Aorta (tissue), 5 donors: ENCODE measurements at places on chromosomes 12 and 14.

- no peaks in the 10 kb centered on the region for H3K27me3 ChIP-seq
- no peak for DNase-seq
- H3K36me3 ChIP-seq = peaks cover 5% of the 10 kb centered on the region
- H3K4me1 ChIP-seq = no peaks in the 10 kb centered on the region
- H3K4me3 ChIP-seq = no peak overlapping the region
- no peak overlapping the region for H3K27ac ChIP-seq
Observed at GRCh38 chr12:70351076-70351475, 15.0 kb upstream of the KCNMB4 start.

DNA sequence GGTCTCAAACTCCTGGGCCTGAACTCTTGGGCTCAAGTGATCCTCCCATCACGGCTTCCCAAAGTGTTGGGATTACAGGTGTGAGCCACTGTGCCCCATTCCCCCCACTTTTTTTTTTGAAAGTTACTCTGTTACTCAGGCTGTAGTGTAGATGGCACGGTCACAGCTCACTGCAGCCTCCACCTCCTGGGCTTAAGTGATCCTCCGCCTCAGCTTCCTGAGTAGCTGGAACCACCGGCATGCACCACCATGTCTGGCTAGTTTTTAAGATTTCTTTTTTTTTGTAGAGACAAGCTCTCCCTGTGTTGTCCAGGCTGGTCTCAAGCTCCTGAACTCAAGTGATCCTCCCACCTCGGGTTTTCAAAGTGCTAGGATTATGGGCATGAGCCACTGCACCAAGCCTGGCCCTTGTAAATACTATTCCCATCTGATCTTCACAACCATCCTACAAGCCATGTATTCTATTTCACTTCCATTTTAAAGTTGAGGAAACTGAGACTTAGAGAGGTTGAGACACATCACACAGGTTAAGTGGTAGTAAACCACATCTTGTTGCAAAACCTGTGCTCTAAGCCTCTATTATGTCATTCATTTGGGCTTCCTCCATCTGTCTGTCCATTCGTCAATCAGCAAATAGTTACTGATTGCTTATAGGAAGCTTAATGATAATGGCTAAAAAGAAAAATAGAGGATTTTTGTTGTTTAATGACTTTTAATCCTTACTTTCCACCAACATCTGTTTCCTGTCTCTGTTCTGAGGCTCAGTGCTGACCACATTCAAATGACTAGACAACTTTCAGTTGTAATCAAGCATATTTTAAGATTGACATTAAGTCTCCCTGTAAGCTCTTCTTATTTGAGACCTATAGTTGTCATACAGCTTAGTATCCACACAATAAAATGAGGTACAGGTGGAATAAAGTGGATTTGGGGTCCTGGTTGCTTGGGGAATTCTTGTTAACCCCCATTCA is 9.2 kb downstream of the ASCL4 start:
- H3K4me3 ChIP-seq = no peak overlapping the region
- H3K27me3 ChIP-seq = peaks cover 2% of the 10 kb centered on the region
- H3K36me3 ChIP-seq = no peaks in the 10 kb centered on the region
- no peaks in the 10 kb centered on the region for H3K4me1 ChIP-seq
- no peak overlapping the region for H3K27ac ChIP-seq
- DNase-seq = no peak

DNA sequence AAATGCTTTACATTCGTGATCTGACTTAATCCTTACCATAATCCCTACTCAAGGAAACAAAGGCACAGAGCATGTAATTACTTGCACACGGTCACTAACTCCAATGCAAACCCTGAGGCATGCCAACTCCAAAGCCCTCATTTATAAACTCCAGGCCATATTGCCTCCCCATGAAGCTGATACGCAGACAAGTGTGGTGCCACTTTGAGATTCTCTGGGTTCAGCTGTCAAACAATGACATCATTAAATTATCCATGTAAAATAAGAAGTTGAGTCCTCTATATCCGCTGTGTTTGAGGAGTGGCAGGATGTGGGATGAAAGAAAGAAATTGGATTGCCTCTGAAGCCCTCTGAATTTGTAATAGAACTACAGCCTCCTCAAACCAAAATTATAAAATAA is 62.8 kb downstream of the ANO4 start:
- DNase-seq = no peak
- no peak overlapping the region for H3K27ac ChIP-seq
- no peak overlapping the region for H3K4me3 ChIP-seq
- H3K4me1 ChIP-seq = no peaks in the 10 kb centered on the region

- H3K36me3 ChIP-seq = no peaks in the 10 kb centered on the region
- no peak overlapping the region for H3K27ac ChIP-seq
- no peaks in the 10 kb centered on the region for H3K4me1 ChIP-seq
- no peaks in the 10 kb centered on the region for H3K27me3 ChIP-seq
- H3K4me3 ChIP-seq = no peak overlapping the region
- no peak for DNase-seq
Observed at GRCh38 chr14:28589792-28590191, 176.8 kb upstream of the FOXG1 start.

GRCh38 chr14:95314609-95315008 is 5.1 kb downstream of the CLMN start:
- H3K27me3 ChIP-seq = no peaks in the 10 kb centered on the region
- peak; percentile 78 for DNase-seq

- H3K4me1 ChIP-seq = no peaks in the 10 kb centered on the region
- no peak overlapping the region for H3K4me3 ChIP-seq
- no peak for DNase-seq
- H3K27me3 ChIP-seq = no peaks in the 10 kb centered on the region
- no peaks in the 10 kb centered on the region for H3K36me3 ChIP-seq
- H3K27ac ChIP-seq = no peak overlapping the region
Observed at GRCh38 chr12:118237908-118238307, 102.0 kb downstream of the PEBP1 start.

DNA sequence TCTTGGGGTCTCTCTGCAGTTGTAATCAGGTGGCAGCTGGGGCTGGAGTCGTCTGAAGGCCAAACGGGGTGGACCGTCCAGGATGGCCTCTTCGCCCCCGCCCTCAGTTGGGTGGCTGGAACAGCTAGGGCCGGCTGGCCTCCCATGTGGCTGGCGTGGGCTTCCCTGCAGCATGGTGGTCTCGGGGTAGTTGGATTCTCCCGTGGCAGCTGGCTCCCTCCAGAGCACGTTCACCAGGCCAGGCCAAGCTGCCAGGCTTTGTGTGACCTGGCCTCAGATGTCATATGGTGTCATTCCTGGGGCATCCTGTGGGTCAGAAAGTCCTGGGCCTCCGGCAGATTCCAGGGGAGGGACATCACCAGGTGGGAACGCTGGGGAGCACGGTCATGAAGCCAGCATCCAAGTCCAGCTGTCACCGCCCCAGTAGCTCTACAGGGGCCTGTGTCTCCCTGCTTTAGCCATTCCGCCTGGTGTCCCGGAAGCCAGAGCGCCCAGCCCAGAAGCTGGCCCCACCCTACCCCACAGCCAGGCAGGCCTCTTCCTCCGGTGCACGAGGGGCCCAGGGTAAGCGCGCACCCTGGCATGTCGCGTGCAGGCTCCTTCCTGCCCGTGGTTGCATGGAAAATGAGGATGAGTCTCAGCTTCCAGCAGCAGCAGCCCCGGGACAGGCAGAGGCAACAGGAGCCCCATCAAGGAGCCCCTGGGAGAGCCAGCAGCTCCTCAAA is 1.3 kb upstream of the NUDT14 start:
- no peaks in the 10 kb centered on the region for H3K36me3 ChIP-seq
- no peak overlapping the region for H3K27ac ChIP-seq
- H3K4me1 ChIP-seq = no peaks in the 10 kb centered on the region

- H3K4me3 ChIP-seq = no peak overlapping the region
- no peaks in the 10 kb centered on the region for H3K27me3 ChIP-seq
- no peaks in the 10 kb centered on the region for H3K4me1 ChIP-seq
- H3K27ac ChIP-seq = no peak overlapping the region
- no peak for DNase-seq
- H3K36me3 ChIP-seq = no peaks in the 10 kb centered on the region
Observed at GRCh38 chr12:89621521-89621920, 87.1 kb downstream of the ATP2B1 start.

- H3K27ac ChIP-seq = no peak overlapping the region
- no peak overlapping the region for H3K4me3 ChIP-seq
Observed at GRCh38 chr14:36666416-36667206, 5.0 kb downstream of the PAX9 start.

- no peaks in the 10 kb centered on the region for H3K36me3 ChIP-seq
- no peak overlapping the region for H3K27ac ChIP-seq
- H3K4me1 ChIP-seq = no peaks in the 10 kb centered on the region
- H3K27me3 ChIP-seq = no peaks in the 10 kb centered on the region
Observed at GRCh38 chr12:80068173-80068572, 31.2 kb upstream of the OTOGL start.

- DNase-seq = no peak
- H3K36me3 ChIP-seq = no peaks in the 10 kb centered on the region
- no peaks in the 10 kb centered on the region for H3K27me3 ChIP-seq
- H3K4me3 ChIP-seq = no peak overlapping the region
- H3K4me1 ChIP-seq = no peaks in the 10 kb centered on the region
- H3K27ac ChIP-seq = no peak overlapping the region
Observed at GRCh38 chr12:8860165-8860961, 37.9 kb downstream of the A2ML1 start.

DNA sequence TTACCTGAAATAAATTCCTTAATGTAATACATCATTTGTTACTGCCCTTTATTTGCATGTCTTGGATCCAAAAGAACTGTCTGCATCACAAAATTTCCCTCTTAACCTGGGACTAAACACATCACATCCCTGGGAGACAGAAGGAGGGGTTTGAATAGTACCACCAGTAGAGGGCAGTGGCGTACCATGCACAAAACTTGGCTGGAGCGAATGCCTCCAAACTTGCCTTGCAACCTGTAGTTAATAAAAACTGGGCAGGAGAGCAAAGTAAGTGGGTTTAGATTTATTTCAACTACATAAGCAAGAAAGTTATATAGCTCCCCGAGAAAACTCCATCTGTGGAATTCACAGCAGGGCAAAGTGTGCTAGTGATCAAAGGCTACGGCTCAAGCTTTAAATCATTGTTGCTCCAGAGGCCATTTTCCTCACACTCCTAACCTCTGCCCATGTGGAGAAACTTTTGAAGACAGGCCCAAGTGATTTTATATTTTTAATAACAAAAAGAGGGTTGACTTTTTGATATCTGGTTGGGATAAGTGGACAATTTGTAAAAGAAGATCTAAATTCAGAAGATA is 1176.7 kb upstream of the SEL1L start:
- H3K27me3 ChIP-seq = no peaks in the 10 kb centered on the region
- no peak overlapping the region for H3K4me3 ChIP-seq
- no peaks in the 10 kb centered on the region for H3K36me3 ChIP-seq
- DNase-seq = peak; percentile 47
- H3K27ac ChIP-seq = no peak overlapping the region

GRCh38 chr14:67622675-67623074 is 3.0 kb downstream of the ARG2 start:
- H3K4me1 ChIP-seq = peaks cover 2% of the 10 kb centered on the region
- H3K27me3 ChIP-seq = no peaks in the 10 kb centered on the region
- no peaks in the 10 kb centered on the region for H3K36me3 ChIP-seq
- DNase-seq = no peak

GRCh38 chr14:73342670-73343069 is 105.4 kb downstream of the PAPLN start:
- DNase-seq = no peak
- H3K36me3 ChIP-seq = no peaks in the 10 kb centered on the region
- no peak overlapping the region for H3K4me3 ChIP-seq
- H3K27me3 ChIP-seq = no peaks in the 10 kb centered on the region

GRCh38 chr14:40762685-40763084 is 844.0 kb upstream of the LRFN5 start:
- H3K27me3 ChIP-seq = no peaks in the 10 kb centered on the region
- no peaks in the 10 kb centered on the region for H3K4me1 ChIP-seq
- H3K27ac ChIP-seq = no peak overlapping the region
- H3K4me3 ChIP-seq = no peak overlapping the region
- DNase-seq = no peak
- H3K36me3 ChIP-seq = no peaks in the 10 kb centered on the region

- no peak overlapping the region for H3K4me3 ChIP-seq
- H3K27me3 ChIP-seq = no peaks in the 10 kb centered on the region
- no peaks in the 10 kb centered on the region for H3K36me3 ChIP-seq
- H3K27ac ChIP-seq = no peak overlapping the region
- no peak for DNase-seq
Observed at GRCh38 chr12:15589328-15590032, 199.7 kb downstream of the EPS8 start.

GRCh38 chr12:50961708-50962107 is 9.4 kb downstream of the HIGD1C start:
- H3K27me3 ChIP-seq = no peaks in the 10 kb centered on the region
- no peaks in the 10 kb centered on the region for H3K4me1 ChIP-seq
- no peak overlapping the region for H3K27ac ChIP-seq
- no peaks in the 10 kb centered on the region for H3K36me3 ChIP-seq

DNA sequence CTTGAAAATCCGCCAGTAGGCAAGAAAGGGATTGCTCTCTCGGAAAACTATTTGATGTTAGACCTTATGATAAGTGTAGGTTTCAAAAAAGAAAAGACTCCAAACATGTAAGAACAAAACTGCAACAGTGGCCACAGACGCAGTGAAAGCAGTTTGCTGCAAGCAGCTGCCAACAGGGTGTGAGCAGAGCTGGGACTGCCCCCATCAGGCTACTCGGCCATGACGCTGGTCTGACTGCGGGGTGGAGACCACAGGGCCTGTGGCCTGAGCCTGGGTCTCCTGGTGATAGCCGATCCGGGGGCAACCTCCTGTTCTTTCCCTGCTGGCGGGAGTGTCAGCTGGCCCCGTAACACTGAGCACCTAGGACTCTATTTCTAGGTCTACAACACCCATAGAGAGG is 63.2 kb downstream of the AMN start:
- H3K27ac ChIP-seq = no peak overlapping the region
- no peaks in the 10 kb centered on the region for H3K4me1 ChIP-seq
- no peak overlapping the region for H3K4me3 ChIP-seq

GRCh38 chr12:54641089-54641488 is 6.4 kb upstream of the LACRT start:
- no peaks in the 10 kb centered on the region for H3K27me3 ChIP-seq
- no peaks in the 10 kb centered on the region for H3K36me3 ChIP-seq
- H3K4me3 ChIP-seq = no peak overlapping the region
- no peak for DNase-seq
- H3K4me1 ChIP-seq = no peaks in the 10 kb centered on the region
